ENCODE measurements at places on chromosomes 2 and 18.

- DNase-seq: no peak
Measured at GRCh38 chr2:73862987-73863386, 29.8 kb upstream of the ACTG2 start.

GRCh38 chr2:158719403-158719802, 75.7 kb upstream of the DAPL1 start:
- no peak for DNase-seq

DNA sequence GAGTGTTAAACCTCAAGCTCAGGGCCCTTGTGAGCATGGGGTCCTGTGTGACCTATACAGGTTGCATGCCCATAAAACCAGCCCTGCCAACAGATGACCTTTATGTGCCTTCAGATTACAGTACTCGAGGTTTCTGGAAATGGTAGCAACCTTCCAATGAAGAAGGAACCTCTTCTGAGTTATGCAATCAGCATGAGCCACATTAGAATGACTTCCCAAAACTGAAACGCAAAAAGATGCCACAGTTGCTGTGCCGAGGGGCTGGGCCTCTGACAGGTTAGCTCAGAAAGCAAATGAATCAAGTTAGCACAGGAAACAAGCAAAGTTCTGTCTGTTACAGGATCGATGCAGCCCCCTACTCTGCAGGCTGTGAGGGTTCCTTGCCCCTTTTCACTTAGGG, 37.7 kb downstream of the TGFA start:
- no peak for DNase-seq

DNA sequence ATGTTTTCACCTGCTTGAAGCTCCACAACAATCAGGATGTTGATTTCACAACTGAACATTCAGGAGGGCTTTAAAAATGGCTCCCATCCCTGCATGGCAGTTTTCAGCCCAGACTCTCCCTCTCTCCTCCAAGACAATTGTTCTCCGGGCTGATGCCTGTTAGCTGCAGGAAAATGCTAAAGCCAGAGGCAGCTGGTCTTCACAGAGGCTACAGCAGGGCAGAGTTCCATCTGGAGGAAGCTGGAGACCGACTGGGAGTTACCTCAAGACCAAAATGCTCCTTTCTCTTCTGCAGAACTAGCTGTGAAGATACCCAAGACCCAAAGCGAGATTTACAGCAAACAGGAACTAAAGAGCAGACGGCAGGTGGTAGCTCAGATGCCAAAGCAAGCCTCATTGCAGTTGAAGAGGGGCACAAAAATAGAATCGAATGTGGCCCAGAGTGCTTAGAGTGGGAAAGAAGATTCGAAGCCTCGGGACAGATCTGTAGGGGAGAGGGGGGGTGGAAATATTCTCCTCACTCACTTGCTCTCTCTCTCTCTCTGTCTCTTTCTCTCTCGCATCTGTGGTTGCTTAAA, 423.6 kb downstream of the ZNF521 start:
- DNase-seq: no peak

DNA sequence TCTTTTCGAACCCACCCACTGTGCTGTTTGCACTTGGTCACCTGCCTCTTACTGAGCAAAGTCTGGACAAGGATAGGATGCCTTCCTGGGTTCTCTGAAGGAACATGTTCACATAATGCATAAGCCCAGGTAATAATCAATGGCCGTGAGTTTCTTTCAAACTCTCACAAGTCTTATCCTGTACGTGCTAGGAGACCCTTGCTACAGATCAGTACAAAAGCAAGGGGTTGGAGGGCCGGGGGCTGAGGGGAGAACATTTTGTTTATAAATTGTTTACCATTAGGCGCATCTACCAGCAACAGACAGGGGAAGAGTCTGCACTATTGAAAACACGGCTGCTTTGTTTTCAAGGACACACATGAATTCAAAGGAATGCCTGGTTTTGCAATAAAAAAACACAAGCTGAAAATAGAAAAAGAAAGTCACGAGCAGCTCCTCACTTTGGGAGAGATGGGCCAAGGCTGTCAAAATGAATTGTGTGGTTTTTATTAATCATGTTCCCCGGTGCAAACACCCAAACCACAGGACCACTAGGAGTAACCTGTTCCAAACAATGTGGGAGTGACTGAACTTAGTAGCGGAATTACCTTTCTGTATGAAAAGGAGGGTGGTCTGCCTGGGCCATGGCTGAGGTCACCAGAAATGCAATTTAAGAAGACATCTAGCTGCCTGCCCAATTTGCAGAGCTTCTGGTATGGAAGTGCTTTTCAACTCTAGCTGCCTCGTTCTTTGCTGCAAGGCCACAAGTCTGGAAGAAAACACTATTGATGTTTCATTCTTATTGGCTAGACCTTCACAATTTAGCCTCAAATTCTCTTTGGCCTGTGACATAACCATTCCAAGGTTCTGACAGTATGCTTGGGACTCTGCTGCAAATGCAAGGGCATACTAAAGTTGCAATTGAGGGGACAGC, 73.5 kb downstream of the CCBE1 start:
- DNase-seq: no peak

GRCh38 chr2:128289439-128289838, 29.2 kb downstream of the HS6ST1 start:
- DNase-seq: no peak

GRCh38 chr2:182446087-182446486, 19.3 kb upstream of the PDE1A start:
- no peak for DNase-seq

DNA sequence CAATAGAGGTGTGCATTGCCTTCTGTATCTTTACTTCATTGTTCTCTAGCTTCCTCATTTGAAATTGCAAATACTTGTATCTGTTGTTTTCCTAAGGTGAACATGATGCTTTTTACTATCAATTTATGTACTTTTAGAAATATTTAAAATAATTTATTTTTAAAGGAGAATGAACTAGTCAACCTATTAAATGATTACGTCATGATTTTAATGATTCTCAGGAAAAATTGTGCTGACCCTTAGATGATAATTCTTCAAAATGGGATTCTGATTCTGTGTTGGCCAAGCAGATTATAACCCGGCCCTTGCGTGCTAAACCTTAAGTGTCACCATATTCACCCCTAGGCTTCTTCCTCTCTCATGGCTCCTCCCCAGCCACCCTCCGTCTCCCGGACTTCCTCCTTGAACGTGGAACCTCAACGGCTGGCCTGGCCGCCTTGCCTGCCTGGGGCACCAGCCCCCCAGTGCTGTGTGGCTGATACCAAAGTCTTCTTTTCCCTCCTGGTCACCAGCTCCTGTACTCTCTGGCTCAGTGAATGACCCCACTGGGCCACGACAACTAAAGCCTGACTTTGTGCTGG, 292.0 kb downstream of the GBX2 start:
- no peak for DNase-seq

DNA sequence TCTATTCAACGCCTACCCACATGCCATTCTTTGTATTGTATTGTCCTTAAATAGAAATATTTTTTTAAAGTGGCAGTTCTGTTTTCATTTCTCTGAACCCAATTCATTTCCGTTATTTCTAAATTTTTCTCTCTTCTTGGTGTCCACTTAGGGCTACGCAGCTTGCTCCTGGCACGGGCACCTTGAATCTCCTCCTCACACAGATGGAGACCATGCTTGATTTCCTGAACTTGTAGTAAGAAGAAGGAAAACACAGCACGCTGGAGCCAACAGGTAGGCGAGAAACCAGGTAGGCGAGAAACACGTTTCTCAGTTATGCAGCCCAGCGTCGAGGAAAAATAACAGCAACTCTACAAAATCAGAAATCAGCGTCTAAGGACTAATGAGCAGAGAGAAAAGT, 428.9 kb downstream of the STK39 start:
- DNase-seq: no peak

DNA sequence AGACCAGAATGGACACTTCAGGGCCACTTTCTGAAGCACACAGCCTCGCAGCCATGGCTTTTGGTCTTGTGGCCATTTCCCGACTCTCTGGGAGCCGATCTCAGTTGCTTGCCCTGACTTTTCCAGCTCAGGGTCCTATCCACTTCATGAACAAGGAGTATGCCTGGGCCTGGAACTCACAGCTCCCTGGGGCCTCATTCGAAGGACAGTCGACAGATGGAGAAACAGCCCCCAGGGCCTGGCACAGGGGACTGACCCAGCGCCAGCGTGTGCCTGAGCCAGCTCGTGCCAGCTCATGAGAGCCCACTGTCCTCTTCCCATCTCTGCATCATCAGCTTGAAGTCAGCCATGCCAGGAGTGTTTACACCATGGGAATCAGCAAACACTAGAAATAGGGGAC, 134.6 kb upstream of the GPC1 start:
- no peak for DNase-seq

GRCh38 chr2:34997779-34998178, 1357.8 kb upstream of the CRIM1 start:
- DNase-seq: no peak

- no peak for DNase-seq
Measured at GRCh38 chr2:127305990-127306585, 12.1 kb upstream of the ERCC3 start.

GRCh38 chr2:225002656-225003045, 39.6 kb downstream of the DOCK10 start:
- DNase-seq: no peak

GRCh38 chr2:240868286-240869108, at the start of gene AGXT:
Gene AGXT, plus strand, starts transcription at chr2:240868824. Its CDS starts 42 bp downstream, at chr2:240868866.
- DNase-seq: no peak

GRCh38 chr2:176599796-176600485, 330.7 kb downstream of the MTX2 start:
- DNase-seq: no peak

- DNase-seq: no peak
Measured at GRCh38 chr2:158501301-158501700, 44.5 kb downstream of the PKP4 start.

Measured in AG04450 (cell line).